GOT3 (cell line): ENCODE measurements at places on chromosomes 6 and 20.

GRCh38 chr20:32075534-32075933, 23.5 kb downstream of the HCK start:
- DNase-seq = no peak

- DNase-seq = no peak
Observed at GRCh38 chr20:50799176-50799889, 4.5 kb downstream of the BCAS4 start.

DNA sequence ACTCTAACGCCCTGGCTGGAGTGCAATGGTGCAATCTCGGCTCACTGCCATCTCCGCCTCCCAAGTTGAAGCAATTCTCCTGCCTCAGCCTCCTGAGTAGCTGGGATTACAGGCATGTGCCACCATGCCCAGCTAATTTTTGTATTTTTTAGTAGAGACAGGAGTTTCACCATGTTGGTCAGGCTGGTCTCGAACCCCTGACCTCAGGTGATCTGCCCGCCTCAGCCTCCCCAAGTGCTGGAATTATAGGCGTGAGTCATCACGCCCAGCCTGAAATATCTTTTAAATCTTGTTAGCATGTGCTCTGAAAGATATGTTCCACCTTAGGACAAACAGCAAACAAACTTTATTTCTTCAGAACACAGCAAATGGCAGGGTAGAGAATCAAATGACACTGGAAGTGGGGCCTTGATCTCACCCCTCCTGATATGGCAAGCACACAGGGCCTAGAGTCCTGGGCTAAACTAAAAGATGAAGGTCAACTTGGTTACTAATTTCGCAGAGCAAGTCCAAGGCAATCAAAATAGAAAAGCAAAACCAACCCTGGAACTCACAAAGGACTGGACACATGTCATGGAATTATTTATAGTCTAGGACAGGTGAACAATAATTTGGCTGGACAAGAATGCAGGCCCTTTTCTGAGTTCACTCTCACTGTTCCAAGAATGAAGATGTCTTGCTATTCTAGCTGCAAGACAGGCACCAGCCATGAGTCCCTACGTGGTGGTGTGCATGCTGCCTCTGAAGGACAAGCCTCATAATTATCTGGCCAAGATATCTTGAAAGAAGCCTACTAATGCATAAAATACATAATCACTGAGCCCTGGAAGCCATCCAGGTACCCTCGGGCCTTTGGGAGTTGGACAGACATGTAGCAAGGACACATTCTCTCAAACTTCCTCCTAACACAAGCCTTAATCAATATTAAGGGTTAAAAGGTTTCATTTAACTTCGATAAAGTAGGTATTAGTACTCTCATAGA, 35.6 kb downstream of the B4GALT5 start:
- no peak for DNase-seq

DNA sequence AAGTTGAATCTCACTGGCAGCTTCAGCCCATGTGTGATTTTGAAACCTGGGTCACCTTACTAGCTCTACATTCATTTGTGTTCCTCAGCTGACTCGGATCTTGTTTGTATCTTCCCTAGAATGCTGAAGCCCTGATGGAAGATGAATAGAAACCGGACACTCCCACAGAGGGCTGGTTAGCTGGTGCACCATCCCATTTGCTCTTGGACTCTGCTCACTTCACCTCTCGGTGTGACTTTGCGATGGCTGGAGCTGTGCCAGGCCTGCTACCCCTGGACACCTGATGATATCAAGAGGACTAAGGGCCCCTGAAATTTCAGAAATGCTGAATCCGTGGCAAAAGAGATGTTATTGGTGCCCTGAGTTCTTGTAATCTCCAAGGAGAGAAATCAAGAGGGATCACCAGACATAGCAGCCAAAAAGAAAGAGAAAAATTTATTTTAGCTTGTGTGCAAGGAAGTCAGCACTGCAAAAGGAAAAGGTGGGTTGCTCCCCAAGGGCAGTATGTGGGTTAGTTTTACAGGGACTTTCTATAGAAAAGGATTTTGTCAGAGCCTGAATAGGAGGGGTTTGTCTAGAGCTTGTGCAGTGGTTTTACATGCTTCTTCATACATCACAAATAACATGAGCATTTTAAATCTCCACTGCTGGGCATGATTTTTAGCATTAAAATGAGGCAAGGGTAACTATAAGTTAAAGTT, 426.3 kb upstream of the NOX3 start:
- no peak for DNase-seq

- no peak for DNase-seq
Observed at GRCh38 chr6:88763160-88763559, 200.3 kb downstream of the RNGTT start.

- DNase-seq = no peak
Observed at GRCh38 chr6:135935941-135936601, 84.6 kb downstream of the PDE7B start.

DNA sequence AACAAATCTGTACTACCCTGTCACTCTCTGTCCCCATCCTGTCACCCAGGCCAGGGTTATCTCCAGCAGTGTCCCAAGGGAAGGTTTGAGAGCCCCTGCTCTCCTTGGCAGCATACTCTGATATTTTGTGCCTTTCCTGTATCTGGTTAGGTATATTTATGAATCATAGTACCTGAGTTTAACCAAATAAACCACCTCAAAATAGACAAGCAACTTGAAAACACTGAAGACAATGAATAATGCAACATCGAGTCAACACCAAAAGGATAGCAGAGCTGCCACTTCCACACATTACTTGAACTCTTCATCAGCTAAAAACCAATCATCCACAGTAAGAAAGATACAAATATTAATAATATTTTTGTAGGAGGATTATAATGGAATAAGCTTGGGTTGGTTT, 142.6 kb upstream of the TAB2 start:
- DNase-seq = no peak

DNA sequence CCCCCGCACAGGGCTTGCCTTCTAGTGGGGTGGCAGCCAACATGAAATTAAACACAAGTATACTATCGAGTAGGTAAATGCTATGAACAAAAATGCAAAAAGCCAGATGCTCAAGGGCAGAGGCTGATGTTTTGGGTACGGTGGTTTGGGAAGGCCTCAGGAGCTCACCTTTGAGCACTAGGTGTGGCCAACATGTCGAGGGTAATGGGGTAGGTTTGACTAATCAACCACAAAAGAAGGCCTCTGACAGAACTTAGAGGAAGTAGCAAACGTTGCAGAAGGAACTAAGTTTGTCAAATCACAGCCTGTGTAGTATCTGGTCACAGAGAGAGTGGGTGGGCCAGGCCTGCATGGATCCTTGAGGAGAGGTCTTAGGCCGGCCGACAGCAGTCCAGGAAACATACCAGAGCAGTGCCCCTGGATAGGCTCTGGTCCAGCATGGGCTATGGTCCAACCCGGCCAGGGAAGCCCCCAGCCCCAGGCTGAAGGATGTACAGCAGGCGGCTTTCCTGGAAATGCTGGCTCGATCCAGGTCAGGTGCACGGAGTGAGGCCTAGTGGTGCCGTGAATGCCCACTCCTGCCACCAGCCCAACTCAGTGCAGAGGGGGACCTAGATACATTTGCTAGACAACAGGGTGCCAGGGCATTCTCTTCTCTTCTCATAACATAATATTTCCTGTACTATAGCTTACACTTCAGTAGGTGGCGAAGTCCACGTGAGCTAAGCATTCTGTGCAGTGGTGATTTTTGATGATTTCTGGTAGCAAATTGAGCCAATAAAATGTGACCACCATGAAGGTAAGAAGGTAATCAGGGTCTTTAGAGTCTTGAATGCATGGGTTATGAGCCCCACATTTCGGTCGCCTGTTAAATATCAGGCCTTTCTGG, 56.3 kb upstream of the CD93 start:
- no peak for DNase-seq

DNA sequence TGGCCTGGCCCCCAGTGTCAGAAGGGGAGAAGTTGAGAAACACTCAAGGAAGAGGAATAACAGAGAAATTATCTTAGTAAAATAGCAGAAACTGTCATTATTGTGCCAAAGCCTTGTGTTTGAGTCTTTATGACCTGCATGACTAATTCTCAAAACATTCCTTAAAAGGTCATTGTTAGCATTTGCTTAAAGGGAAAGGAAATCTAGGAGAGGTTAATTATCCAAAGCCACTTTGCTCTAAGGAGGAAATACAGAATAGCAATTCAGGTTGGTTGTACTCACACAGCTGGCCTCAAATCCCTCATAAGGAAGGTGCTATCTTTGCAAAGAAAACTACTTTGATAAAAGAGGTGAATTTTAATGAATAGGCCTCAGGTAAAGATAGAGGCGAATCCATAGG, 516.7 kb downstream of the CBLN4 start:
- no peak for DNase-seq

DNA sequence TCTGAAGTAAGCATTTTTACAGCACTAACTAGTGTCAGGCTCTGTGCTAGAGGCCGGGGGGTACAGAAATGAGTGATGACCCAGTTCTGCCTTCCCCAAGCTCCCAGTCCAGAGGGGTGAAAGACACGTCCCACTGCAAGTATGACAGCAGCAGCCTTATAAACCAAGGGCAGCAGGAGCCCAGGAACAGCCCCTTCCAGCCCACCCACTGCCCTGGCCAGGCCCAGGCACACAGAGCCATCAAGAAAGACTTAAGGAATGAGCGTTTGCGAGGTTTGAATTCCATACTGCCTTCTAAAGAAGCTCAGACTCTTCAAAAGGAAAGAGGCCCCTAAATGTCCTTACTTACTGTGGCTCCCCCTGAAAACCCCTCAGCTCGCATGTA, 10.0 kb downstream of the TRERF1 start:
- DNase-seq = no peak

GRCh38 chr6:151022492-151022891, 157.0 kb downstream of the MTHFD1L start:
- DNase-seq = no peak

DNA sequence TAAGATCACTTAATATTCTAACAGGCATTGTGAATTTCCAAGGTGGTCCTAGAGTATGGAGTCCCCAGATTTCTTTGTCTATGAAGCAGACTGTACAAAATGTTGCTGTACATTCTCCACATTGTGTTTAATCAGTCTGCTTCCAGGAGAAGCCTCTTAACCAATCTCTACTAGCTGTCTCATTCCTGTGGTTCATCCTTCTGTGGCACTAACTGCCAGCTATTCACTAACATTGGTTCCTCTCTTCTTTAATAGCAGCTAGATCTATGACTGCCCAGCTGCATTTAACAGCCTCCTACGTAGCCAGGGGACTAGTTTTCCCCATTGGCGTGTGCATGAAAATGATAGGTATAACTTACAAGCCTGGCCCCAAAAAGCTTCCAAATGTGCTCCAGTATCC, 395.4 kb downstream of the SAMD5 start:
- DNase-seq = no peak

DNA sequence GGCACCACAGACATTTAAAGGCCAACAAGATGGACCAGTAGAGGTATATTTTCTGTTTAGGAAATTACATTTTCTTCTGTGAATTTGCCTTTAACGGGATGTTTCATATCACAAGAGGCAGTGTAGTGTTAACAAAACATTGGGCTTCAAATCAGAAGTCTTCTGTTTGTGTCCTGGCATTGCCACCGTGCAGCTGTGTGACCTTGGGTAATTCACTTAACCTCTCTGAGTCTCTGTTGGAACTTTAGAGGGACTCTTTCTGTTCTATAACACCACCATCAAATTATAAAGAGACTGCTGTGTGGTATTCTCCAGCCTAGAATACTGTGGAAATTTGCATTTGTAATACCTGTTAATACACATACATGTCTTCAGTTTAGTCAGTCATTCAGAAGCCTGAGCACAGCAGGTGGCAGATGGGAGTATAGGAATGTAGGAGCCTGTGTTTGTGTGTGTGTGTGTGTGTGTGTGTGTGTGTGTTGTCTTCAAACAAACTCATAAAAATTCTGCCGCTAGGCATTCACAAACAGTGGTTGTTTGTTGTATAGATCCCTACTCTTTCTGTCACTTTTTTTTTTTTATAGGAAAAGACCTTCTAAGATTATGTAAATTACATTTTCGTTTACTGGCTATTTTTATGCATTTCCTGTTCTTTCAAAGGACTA, 22.6 kb downstream of the UST start:
- DNase-seq = no peak

GRCh38 chr6:106520711-106521401, 108.4 kb downstream of the RTN4IP1 start:
- DNase-seq = no peak

DNA sequence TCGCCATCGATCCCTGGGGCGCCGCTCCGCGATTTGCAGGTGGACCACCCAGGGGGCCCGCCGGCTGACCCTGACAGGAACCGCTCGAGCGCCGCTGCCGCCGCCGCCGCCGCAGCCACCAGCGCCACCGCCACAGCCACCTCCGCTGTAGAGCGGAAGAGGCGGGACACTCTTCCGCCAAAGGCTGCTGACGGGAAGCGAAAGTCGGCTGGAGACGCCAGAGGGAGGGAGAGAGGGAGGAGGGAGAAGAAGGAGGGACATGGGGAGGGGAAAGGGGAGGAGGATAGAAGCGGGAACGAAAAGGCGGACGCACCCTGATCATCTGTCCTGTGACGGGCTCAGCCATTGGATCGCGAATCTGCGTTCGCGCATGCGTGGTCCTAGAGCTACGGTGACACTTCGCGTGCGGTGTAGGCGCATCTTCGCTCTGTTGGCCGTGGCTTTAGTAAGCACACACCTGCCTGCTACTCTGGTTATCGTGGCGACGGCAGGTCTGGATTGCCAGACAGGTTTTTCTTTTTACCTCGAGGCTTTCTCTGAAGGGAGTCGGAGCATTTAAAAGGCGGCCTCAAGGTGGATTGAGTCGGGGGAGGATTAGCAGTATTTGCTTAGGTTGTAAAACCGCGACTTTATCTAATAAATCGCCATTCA, at the start of gene TMEM30A:
Gene TMEM30A (minus strand): TSS at position 161 of the 651 bp plus-strand sequence. CDS start 154 bp downstream, at position 7.
- peak; percentile 84 for DNase-seq

GRCh38 chr6:26520237-26520849, 17.8 kb upstream of the HMGN4 start:
- DNase-seq = no peak

- no peak for DNase-seq
Observed at GRCh38 chr6:163991321-163991720, 576.8 kb downstream of the QKI start.

- DNase-seq = no peak
Observed at GRCh38 chr6:167153521-167153959, 4.2 kb downstream of the GPR31 start.

DNA sequence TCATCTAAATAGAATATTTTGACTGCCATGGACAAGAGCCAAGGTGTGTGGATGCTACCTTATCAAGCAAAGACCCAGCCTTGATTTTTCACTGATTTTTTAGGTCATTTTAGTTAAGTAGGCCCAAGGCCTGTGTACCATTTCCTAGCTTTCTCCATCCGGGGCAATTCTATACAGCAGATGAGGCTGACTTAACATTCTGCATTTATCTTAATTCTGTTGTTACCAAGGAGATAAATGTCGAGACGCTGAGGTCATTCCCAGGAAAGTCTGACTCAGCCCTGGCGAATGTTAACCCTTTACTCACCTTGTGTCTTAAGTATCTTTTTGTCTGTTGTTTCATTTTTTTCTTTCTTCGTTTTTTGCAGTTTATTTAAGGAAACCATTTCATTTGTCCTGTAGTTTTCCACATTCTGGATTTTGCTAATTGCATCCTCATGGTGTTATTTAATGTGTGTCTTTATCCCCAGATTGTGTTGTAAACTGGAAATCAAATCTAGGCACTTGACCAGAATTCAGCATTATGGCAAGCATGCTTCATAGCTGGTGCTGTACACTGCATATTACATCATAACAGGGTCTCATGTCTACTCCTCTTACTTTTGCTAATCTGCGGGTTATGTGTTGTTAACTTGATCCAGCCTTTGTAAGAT, 277.0 kb downstream of the CDKAL1 start:
- peak; percentile 1 for DNase-seq

GRCh38 chr6:96872976-96873375, 24.7 kb downstream of the NDUFAF4 start:
- no peak for DNase-seq
